ENCODE measurements at places on chromosomes 16 and 17. TPM values are rescaled to one million over a fixed set of nuclear protein-coding genes. Genes with fewer than 3 reads are reported as not detected.

Gene STX1B
- total RNA-seq: 0.77 TPM

Gene UTS2R
- total RNA-seq: 1.3 TPM

Gene BCL6B
- total RNA-seq: not detected

Gene HCRT
- not detected for total RNA-seq

Gene TOX3
- 6.0 TPM for total RNA-seq

Gene CPHXL2
- not detected for total RNA-seq

Gene CLDN7
- 111 TPM for total RNA-seq

DNA sequence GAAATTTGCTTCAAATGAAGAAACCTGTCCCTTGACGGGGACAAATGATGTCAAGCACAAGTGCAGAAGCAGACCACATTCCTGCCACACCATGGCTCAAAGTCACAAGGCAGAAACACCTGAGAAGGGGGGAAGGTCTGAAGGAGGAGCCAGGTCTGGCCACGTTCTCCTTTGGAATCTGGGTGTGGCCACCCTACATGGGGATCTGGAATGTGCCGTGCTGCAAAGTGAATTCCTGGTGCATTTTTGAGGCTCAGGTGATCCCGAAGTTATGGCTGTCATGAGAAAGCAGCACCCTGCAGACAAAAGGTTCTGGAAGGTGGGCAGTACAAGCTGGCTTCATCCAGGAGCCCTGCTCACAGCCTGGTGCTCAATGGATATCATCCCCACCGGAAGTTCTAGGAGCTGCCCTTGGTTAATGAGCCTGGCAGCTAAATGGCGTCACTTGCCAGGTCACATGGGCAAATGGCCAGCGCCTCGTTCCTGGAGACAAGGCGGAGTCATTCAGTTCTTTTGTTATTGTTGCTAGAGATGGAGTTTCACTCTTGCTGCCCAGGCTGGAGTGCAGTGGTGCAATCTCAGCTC lies 20.1 kb upstream of the ADCY9 start:
- peak; percentile 92 for DNase-seq
- H3K27me3 ChIP-seq: no peaks in the 10 kb centered on the region
- H3K4me1 ChIP-seq: peaks cover 18% of the 10 kb centered on the region
- no peak overlapping the region for H3K4me3 ChIP-seq
- H3K27ac ChIP-seq: peak overlapping the region; percentile 95

DNA sequence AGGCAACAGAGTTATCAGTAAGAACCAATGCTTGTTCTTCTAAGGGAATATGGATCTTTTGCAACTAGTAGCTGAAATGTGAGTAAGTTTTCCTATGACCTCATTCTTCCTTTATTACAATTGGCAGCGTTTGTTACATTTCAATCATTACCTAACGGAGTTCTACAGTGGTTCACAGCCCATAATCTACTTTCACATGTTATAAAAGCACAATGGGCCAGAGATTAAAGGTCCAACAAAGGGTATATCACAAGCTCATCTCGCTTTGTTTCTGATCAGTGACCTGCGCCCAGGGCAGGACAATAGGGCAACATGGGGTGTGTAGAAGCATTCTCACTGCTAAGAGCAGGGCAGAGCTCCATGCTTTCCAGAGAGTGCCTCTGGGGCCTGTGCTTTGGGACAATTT lies 279.9 kb upstream of the DYNLRB2 start:
- no peaks in the 10 kb centered on the region for H3K36me3 ChIP-seq
- DNase-seq: no peak
- H3K27ac ChIP-seq: peak overlapping the region; percentile 18
- peaks cover 28% of the 10 kb centered on the region for H3K4me1 ChIP-seq
- no peak overlapping the region for H3K4me3 ChIP-seq

- H3K27me3 ChIP-seq: no peaks in the 10 kb centered on the region
- no peaks in the 10 kb centered on the region for H3K4me1 ChIP-seq
- no peak for DNase-seq
- H3K4me3 ChIP-seq: no peak overlapping the region
Measured at GRCh38 chr16:67039260-67040020, 10.5 kb downstream of the CBFB start.

DNA sequence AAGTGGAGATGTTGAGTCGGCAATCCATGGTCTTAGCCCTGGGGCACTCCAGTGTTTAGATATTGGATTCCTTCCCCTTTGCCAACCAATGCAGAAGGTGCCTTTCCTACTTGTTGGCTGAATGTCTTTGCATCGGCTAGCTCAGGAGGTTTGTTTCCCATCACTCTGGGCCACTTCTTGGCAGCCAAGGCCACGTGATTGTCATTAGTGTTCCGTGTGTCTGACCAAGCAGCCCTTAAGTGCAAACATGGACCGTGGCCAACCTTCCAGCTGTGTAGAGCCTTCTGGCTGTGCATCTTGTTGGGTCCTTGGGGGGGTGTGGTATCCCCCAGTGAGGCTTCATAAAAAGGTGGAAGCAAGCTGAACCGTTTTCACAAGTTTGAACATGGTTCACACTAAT lies 66.0 kb downstream of the GNAO1 start:
- no peak overlapping the region for H3K27ac ChIP-seq
- H3K27me3 ChIP-seq: no peaks in the 10 kb centered on the region
- H3K4me3 ChIP-seq: no peak overlapping the region
- H3K4me1 ChIP-seq: no peaks in the 10 kb centered on the region
- DNase-seq: no peak

DNA sequence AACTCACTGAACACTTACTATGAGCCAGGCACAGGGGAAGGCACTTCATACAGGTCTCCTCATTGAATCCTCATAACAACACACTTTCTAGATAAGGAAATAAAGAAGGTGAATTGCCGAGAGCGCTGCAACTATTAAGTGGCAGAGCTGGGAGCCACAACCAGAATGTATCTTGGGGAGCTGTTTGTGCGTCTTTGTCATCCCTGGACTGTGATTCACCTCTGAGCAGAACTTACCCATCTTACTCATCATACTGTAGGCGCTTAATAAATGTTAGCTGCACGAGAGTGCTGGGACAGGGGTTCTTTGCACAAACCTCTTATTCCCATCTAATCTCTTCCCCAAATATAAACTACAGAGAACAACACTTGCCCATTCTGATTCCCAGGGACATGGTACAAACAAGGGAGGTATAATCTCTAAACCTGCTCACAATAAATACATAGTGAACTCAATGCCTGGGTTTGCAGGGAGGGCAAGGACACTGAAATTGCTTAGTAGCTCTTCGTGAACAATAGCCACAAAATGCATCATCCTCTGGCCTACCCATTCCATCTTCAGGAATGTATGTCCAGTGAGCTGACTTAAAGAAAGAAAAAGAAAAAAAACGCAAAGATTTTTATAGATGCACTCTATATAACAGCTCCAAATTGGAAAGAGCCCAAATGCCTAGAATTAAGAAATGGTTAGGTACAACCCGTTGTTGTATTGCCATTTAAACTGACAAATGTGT lies 43.0 kb downstream of the MYO18A start:
- no peak for DNase-seq
- no peak overlapping the region for H3K27ac ChIP-seq
- peaks cover 8% of the 10 kb centered on the region for H3K4me1 ChIP-seq
- no peaks in the 10 kb centered on the region for H3K27me3 ChIP-seq
- no peaks in the 10 kb centered on the region for H3K36me3 ChIP-seq
- no peak overlapping the region for H3K4me3 ChIP-seq

DNA sequence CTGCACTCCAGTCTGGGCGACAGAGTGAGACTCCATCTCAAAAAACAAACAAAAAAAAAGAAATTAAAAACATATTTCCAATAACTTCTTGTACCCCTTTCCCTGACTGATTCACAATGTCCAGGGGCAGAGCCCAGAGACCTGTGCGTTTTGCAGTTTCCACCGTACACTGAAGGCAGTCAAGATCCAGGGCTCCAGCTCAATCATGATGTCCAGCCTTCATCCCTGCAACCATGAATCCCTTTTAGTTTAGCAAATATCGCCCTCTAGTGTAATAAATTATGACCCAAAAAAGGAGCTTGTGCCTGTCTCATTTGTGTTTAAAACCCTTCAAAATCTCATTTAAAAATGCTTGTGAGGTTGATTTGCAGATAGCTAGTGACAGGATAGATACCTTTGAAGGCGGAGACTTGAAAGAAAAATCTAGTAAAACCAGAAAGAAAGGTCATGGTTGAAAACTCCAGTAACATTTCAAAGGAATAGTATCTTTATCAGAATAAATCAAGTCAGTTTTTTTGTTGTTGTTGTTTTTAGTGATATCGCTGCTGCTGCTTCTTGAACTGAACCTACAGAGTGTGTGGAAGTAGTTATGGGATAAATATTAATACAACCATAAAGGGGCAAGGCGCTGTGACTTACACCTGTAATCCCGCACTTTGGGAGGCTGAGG lies 3.7 kb upstream of the ERN1 start:
- H3K36me3 ChIP-seq: no peaks in the 10 kb centered on the region
- H3K4me3 ChIP-seq: no peak overlapping the region
- peaks cover 17% of the 10 kb centered on the region for H3K4me1 ChIP-seq
- DNase-seq: peak; percentile 72
- no peaks in the 10 kb centered on the region for H3K27me3 ChIP-seq

Measured in Caco-2 (cell line).